ENCODE measurements at places on chromosomes 3 and 15.

DNA sequence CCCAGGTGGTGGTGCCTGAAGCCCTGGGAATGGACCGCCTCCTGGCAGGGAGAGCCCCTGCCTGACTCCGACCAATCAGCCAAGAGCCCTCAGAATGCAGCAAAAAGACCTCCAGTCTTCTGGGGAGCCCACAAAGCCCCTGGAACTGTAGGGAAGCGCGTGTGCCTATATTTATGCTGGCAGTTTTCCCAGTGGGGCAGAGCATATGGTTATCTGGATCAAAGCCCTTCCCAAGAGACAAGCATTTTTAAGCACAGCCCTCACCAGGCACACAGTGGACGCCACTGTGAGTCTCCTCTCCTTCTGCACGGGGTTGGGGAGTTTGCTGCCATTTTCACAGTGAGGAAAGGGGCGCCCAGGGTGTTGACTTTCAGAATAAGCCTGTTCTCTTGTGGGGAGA lies 80.9 kb upstream of the RPL32 start:
- no peak for DNase-seq

- no peak for DNase-seq
Observed at GRCh38 chr3:19937459-19938294, 3.7 kb upstream of the EFHB start.

GRCh38 chr15:49875392-49875791 lies 243.6 kb downstream of the ATP8B4 start:
- DNase-seq, result no peak

DNA sequence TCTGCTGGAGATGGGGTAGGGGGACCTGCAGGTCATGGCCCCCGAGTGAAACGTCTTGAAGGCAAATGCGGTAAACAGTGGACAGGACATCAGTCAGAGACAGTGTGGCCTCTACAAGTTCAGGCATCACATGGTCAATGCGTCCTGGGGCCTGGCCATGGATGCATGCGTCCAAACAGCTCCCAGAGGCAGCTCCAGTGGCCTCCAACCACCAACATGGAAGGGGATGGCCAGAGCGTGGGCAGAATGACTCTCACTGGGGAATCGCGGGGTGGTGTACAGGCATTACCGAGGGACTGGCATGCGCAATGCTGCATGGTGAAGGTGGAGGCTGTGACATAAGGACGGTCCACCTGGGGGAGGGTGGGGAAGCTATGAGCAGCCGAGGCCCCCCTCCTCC lies 35.6 kb upstream of the IQSEC1 start:
- no peak for DNase-seq

DNA sequence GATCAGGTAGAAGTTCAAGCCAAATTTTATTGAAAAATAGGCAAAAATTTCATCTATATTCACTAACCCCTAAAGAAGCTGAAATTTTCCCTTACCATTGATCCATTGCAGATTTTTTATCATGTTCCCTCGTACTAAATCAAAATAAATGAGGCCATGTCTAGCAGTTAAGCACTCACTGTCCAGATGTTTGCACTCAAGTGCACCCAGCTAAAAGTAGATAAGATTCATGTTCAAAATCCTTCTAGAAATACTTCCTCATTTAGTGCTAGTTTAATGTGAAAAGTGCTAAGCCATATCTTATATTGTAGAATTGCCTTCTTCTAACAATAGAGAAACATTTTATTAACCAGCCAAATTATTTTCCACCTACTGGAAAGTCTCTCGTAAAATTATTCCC lies 164.7 kb upstream of the UBE2E2 start:
- no peak for DNase-seq

DNA sequence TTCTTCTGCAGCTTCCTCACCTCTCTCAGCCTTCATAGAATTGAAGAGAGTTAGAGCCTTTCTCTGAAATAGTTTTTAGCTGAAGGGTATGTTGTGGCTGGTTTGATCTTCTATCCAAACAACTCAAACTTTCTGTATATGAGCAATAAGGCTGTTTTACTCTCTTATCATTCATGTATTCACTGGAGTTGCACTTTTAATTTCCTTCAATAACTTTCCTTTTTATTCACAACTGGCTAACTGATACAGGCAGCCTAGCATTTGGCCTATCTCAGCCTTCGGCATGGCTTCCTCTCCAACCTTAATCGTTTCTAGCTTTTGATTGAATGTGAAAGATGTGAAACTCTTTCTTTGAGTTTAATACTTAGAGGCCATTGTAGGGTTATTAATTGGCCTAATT lies 109.3 kb downstream of the GTPBP8 start:
- no peak for DNase-seq

Measured in activated CD4-positive, alpha-beta memory T cell treated with anti-CD3 and anti-CD28 coated beads, Interleukin-2, amount 10 ng/mL, durations not matched to agents 7 days and 5 days (primary cell).